Activated CD4-positive, alpha-beta T cell treated with anti-CD3 and anti-CD28 coated beads, Interleukin-2, amount 50 U/mL, for 1 hour (primary cell): ENCODE measurements at places on chromosomes 11 and 22.

DNA sequence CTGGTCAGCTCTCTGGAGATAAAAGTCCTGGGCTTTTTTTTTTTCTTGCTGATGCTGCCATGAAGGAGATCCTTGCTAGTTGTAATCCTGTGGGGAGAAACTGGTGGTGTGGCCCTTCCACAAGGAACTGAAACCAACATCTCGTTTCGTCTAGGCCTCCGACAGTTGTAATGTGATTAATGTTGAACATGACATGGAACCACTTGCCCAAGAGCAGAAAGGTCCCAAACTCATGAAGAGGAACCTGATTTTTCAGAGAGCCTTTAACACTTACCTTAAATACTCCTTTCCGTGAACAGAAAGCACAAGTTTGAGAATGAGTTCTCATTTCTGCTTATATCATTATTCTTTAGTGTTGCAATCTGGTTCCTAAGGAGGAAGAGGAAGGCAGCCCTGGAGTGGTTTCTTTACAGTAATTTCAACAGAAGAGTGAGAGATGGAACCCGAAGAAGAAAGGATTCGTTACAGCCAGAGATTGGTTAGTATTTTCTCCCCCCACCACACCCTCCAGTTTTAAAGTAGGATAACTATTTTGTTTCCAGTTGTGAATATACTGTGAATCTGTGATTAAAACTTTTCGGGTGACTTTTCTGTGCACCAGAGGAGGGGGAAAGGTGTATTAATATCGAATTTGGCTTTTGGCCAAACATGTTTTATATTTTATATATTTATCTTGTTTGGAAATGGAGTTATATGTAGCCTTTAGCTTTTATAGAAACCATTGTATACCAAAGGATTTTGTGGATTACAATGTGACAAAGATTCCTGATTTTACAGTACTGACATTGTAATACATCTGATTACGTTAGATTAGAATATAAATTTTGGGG is 2.0 kb downstream of the KDM2A start:
- no peak for DNase-seq

DNA sequence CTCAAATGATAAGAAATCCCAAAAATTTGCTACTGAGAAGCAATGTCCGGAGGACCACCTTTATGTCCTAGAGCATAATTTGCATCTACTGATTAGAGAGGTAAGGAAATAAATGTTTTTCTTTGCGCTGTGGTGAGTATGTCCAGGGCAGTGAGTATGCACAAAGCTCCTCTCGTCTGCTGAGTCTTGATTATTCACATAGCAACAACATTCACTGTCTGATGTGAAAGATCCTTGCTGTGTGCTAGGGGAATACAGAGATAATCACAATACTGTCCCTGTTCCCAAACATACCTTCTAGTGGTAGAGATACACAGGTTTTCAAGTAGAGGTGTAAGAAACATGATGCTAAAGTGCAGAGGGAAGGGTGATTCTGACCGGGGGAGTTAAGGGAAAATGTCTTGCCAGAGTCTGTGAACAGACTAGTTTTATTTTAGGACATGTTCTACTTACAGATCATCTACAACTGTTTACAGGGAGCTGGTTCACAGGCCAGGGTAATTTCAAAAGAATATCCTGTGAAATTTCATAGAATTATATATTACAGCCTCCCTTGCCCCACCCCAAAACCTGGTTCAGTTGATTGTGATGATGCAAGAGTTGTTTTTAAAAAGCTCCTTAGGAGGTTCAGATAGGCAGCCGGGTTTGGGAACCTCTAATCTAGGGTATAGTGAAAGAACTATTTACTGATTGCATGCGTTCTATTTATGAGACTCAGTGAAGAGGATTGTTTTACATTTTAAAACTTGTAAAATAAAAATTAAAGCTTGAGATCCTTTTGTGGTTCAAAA is 12.6 kb downstream of the MED17 start:
- DNase-seq = no peak

DNA sequence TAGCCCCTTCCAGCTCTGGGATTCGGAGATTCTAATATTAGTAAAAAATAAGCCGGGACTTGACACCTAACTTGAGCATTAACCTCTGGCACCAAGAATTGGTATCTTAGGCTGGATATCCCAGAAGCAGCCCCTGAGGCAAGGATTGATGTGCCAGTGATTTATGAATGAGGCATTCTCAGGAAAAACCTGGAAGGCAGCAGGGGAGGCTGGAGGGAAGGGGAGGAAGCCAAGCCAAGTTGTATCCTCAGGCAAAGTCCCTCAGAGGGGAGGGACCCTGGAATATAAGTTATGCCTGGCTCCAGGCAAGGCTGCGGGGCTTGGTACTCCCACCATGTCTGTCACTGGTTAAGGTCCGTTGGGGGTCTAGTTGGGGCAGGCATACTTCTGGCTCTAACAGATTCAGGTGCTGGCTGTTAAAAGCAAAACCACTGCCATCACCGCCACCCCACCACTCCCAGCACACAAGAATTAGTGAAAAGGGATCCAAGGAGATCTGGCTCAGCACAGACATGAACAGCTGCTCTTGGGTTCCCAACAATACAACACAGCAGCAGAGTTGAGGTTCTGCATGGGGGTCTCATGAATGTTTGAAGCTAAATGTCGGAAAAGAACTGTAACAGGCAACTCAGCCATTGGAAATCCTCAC is 29.8 kb downstream of the LMO2 start:
- DNase-seq = no peak

GRCh38 chr11:93537049-93537448 is 6.1 kb downstream of the SMCO4 start:
- DNase-seq = no peak

GRCh38 chr11:843086-843734 is 558 bp downstream of the TSPAN4 start:
- no peak for DNase-seq

- DNase-seq = no peak
Measured at GRCh38 chr11:70717936-70718595, 319.7 kb downstream of the CTTN start.

DNA sequence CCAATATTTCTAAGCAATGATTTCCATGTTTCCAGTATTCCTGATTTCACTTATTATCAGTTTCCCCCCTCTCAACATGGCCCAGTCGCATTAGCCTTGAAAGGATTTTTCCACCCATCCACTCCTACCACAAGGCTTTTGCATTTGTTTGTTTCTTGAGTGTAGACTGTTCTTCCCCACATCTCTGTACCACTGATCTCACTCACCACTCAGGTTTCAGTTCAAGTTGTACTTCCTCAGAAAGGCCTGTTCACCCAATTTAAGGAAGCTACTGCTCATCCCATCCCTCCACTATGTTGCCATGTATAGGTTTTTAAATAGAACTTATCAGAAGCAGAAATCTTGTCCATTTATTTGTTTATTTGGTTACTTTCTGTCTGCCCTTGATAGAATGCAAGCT is 472.3 kb downstream of the FAM181B start:
- DNase-seq = no peak
